ACHN (cell line): ENCODE measurements at places on chromosomes 6 and 20.
A peak's percentile ranks its signal among the peaks of the same experiment; 100 is the strongest.

DNA sequence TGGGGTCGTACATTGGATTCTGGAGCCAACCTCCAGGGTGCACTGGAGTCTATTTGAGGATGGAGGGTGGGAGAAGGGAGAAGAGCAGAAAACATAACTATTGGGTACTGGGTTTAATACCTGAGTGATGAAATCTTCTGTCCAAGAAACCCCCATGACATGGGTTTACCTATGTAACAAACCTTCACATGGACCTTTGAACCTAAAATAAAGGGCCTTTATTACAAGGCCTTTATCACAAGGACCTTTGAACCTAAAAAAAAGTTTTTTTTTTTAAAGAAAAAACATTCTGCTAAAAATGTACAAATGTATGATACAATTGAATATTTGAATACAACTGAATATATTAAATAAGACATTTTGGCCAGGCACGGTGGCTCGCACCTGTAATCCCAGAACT is 38.1 kb upstream of the ZNF133 start:
- no peak for DNase-seq

- peak; percentile 85 for DNase-seq
Observed at GRCh38 chr20:10218536-10219451, at the start of gene SNAP25. Gene SNAP25 (plus strand): TSS chr20:10218830. CDS start chr20:10275492, 56,662 bp downstream.

GRCh38 chr6:46526607-46527006 is 35.4 kb upstream of the RCAN2 start:
- DNase-seq = no peak

- no peak for DNase-seq
Observed at GRCh38 chr6:13715444-13715883, 3.8 kb upstream of the RANBP9 start.

- DNase-seq = no peak
Observed at GRCh38 chr6:135372758-135373157, 124.8 kb downstream of the AHI1 start.

DNA sequence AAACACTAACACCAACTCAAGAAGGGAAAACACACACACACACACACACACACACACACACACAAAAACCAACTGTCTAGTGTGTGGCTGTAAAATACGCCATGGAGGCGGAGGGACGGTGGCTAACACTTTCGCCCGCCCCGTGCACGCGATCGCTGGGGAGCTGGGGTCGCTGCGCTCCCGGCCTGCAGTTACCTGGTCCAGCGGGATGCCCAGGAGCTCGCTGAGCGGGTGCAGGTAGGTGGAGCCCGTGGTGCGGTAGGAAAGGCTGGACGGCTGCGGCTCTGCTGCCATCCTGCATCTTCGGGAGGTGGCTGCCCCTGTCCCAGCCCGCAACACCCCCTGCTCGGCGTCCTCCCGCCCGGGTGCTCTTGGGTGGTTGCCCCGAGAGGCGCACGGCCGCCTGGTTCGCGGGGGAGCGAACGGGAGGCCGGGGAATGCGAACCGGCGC is 303 bp downstream of the MBOAT1 start:
- no peak for DNase-seq

DNA sequence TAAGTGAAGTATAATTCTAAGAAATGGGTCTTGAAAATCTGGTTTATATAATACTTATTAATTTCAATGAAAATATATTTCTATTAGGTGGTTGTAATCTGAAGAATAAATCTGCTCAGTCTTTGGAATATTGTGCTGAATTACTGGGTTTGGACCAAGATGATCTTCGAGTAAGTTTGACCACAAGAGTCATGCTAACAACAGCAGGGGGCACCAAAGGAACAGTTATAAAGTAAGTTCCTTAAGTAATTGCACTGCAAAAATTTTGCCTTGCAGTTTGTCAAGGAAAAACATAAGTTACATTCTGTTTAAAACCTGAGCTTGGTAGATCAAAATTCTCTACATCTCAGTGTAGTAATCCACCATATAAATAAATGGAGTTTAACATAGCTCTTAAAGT is 106.0 kb downstream of the MYO6 start:
- peak; percentile 62 for DNase-seq

- DNase-seq = no peak
Observed at GRCh38 chr20:39568109-39568508, 606.0 kb downstream of the DHX35 start.

GRCh38 chr6:54002116-54002515 is 109.1 kb upstream of the MLIP start:
- DNase-seq = no peak

GRCh38 chr20:21246161-21246560 is 57.0 kb upstream of the XRN2 start:
- no peak for DNase-seq

DNA sequence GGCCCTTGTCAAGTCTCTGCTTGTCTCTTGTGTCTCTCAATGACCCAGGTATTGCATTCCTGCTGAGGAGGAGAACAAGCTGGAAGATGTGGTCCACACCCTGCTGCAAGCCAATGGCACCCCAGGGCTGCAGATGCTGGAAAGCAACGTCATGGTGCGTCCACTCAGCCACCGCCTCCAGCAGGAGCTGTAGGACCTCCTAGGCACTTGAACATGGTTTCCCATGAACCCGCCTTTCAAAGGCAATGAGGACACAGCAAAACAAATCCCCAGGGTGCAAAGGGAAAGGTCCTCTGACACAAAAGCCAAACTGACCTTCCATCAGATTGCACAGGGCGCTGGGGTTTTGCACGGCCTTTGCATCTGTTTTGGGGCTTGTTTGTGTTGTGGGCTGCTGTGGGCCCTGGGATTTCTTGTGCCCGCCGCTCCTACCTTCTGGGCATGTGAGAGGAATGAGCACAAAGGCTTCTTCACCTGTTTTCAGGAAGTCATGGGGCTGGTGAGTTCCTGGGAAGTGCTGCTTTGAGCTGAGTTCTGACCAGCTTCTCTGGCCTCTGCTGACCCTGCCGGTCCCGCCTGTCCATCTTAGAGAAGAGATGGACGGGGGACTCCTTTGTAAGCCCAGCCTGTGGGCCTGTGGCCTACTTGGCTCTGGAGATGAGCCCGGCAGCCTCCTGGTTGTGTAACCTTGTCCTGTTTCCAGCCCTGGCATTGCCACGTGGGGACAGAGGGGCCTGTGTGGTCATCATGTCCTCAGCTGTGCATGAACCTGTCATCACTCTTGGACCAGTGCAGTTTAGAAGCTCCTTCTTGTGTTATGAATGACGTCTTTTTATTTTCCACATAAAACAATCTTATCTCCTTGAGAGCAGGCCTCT is 151.3 kb downstream of the DTNBP1 start:
- no peak for DNase-seq

DNA sequence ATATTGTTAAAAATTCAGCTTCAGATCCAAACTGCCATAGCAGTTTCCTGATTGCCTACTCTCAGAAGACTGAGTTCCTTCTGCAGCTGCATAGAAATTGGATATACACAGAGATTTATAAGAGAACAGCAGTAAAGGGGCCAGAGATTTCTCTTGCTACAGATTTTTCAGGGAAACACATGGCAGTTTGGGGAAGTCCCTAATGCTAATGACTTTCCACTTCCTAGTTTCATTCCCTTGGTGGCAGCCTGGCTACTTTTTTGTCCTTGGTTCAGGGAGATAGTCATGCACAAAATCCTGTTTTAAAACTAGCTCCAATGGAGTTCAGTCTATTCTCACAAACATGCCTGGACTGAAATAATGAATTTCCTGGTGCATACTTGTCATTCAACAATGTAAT is 125.3 kb upstream of the PLCB4 start:
- DNase-seq = no peak

- peak; percentile 76 for DNase-seq
Observed at GRCh38 chr6:47631269-47631772, 67.1 kb upstream of the ADGRF4 start.
